ENCODE measurements at places on chromosomes 4 and X.

- no peak for DNase-seq
Measured at GRCh38 chr4:186104114-186104889, at the start of gene FAM149A. Gene FAM149A (plus strand): TSS chr4:186104704.

GRCh38 chr4:5941601-5942000 lies 48.7 kb upstream of the CRMP1 start:
- DNase-seq = no peak

- no peak for DNase-seq
Measured at GRCh38 chrX:63508668-63509067, 157.5 kb upstream of the SPIN4 start.

- no peak for DNase-seq
Measured at GRCh38 chr4:28555866-28556265, 1695.2 kb downstream of the STIM2 start.

GRCh38 chrX:40041915-40042314 lies 55.8 kb downstream of the BCOR start:
- DNase-seq = no peak

- no peak for DNase-seq
Measured at GRCh38 chr4:108881190-108881589, 118.3 kb upstream of the ETNPPL start.

GRCh38 chr4:153522802-153523094 lies 56.6 kb downstream of the TMEM131L start:
- no peak for DNase-seq

GRCh38 chr4:1651609-1652008 lies 32.5 kb downstream of the FAM53A start:
- DNase-seq = no peak
